Stimulated activated CD4-positive, alpha-beta T cell treated with anti-CD3 and anti-CD28 coated beads, Interleukin-12 subunit alpha, Interleukin-12 subunit beta, amount 100 ng/mL, for 24 hours (primary cell): ENCODE measurements at places on chromosomes 6 and 20.

DNA sequence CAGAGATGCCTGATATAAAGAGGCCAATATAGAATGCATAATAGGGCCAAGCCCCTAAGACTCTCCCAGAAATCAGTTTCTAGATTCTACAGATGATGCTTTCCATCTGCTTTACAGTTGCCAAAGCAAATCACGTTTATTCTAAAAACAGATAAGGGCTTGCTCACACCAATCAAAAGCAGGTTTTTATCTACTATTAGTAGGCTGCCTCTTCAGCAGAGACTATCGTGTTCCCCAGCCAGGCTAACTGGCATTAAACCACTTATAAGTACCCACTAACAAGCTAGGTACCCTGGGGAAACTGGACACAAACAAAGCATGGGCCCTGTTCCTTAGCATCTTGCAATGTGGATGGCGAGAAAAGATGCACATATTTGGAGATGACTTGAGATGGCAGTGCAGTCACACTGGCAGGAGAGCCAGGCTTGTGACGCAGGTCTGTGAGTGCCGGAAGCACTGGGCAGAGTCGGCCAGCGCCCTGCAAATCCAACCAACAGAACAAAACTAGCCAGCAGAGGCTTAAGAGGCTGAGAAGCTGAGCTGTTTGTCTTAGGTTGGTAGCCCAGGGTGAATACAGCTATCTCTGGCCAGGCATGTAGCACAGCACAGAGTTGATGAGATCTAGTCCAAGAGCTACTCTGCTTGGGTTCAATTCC, 73.4 kb downstream of the GFOD1 start:
- DNase-seq: no peak

- no peak for DNase-seq
These were observed 375.7 kb upstream of the MARCKS start for GRCh38 chr6:113481458-113481857.

DNA sequence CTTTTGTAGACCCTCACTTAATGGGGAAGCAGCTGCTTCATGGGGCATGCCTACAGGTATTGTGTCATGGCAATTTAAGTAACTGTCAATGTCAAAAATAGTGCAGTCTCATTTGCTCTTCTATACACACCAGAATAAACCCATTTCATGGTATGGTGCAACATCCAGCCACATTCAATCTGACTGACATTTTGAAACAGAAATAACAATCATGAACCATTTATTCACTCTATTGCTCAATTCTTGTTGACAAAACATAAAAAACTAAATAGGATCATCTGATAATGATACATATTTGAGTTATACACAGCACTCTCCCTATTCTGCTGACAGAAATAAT, 122.9 kb downstream of the MAP7 start:
- DNase-seq: no peak

GRCh38 chr6:127459231-127459641, at the start of gene KIAA0408:
KIAA0408 (minus strand) TSS chr6:127459389; CDS start chr6:127453981, 5,408 bp downstream.
- DNase-seq: no peak

- no peak for DNase-seq
These were observed 264.3 kb upstream of the RIMS1 start for GRCh38 chr6:71621918-71622519.

GRCh38 chr20:63695424-63696305, 787 bp upstream of the TNFRSF6B start:
- DNase-seq: no peak

- DNase-seq: no peak
These were observed 67.9 kb upstream of the GATA5 start for GRCh38 chr20:62543470-62544302.

- DNase-seq: peak; percentile 45
These were observed at the start of gene TSHZ2 for GRCh38 chr20:52972190-52972937. TSHZ2 (plus strand) TSS chr20:52972358; CDS start chr20:52973294, 936 bp downstream.

GRCh38 chr6:116450185-116450710, 10.9 kb upstream of the CALHM6 start:
- DNase-seq: no peak

- DNase-seq: no peak
These were observed 26.0 kb upstream of the CRIP3 start for GRCh38 chr6:43334466-43335095.

GRCh38 chr6:3001773-3002293, 2.1 kb downstream of the NQO2 start:
- DNase-seq: no peak

- no peak for DNase-seq
These were observed 280.6 kb upstream of the DEFB112 start for GRCh38 chr6:50330347-50330746.

DNA sequence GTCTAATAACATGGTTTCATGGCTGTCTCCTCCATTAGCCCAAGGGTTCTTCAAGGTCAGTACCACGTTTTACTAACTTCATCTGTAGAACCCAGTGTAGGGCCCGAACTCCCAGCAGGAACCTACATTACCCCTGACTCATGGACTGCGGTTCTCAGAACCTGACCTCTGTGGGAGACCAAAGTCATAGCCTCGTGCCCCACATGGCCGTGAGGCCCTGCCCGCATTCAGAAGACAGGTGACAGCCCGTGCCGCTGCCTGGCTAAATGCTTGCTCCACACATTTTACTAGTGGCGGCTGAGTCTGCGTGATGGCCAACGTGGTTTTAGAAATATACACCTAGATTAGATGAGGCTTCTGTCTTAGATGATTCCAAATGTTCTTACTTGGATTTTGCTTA, 94.9 kb downstream of the CDH4 start:
- no peak for DNase-seq

- DNase-seq: peak; percentile 85
These were observed 20.8 kb downstream of the C20orf203 start for GRCh38 chr20:32652739-32653526.

GRCh38 chr6:165762876-165763275, 99.8 kb upstream of the PDE10A start:
- no peak for DNase-seq

GRCh38 chr6:53837865-53838769, 43.3 kb downstream of the LRRC1 start:
- no peak for DNase-seq

GRCh38 chr20:52047811-52048764, 143.5 kb downstream of the ZFP64 start:
- no peak for DNase-seq

GRCh38 chr6:41578217-41579087, 32.3 kb downstream of the FOXP4 start:
- no peak for DNase-seq

DNA sequence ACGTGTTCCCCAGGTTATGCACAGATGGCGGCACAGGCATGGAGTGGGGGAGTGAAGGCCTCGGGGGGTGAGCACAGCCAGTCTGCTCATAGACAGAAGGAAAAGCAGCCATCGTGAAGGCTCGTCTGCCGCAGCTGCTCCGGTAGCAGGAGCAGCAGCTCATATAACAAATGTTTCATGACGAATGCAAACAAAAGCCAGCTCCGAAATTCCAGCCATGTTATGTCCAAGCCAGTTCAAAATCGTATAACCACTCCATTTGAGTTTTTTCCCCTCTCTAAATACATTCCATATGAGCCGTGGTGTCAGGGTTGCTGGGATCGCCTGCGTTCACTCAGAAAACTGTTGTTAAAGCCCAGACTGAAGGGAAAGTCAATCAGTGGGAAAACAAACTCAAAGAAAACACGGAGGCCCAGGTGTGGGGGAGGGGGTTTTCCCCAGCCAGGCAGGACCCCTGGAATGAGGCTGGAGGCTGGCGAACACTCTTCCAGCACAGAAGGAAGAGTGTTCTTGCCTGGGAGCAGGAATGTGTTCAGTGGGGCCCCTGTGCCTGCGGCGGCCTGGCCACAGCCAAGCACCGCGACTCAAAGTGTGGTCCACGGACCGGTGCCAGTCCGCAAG, 280.4 kb upstream of the TAB2 start:
- DNase-seq: no peak

DNA sequence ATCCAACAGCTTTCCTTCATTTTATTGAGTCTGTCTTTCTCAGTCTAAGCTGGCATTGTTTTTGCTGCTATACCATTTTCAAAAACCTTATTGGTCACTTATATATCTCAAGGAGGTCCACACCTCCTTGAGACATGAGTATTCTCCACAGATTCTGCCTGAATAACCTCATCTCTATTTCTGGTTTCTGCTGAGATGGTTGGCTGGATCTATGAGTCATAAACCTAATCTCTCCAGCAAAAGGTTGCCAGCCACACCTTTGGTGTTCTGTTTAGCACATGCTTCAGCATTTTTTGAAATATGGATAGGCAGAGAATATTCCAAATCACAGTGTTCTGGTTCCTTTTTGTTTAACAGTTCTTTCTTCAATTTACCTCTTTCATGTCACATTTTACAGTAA, 40.8 kb upstream of the TMEM244 start:
- no peak for DNase-seq

DNA sequence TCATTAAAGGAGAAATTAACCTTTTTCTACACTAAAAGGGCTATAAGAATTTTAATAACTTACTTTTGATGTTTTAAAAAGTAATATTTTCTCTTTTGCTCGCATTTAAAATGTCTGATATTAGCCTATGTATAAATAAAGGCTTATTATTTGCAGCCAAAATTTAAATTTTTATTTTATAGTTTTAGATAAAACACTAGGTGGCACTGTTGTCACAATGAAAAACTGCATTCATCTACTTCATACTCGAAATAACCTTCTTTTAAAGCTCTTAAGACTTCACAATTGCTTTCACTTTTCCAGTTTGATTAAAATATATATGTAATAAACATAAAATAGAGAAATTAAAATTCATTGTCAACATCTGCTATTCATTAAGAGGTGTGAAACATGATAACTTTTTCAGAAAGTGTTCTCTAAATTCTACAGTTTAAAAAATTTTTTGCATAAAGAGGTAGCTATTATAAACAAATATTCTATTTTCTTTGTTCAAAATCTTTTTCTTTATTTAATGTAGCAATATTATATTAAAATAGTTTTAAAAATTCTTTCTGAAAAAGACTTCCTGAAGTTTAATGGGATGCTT, 78.8 kb upstream of the DEFB112 start:
- DNase-seq: no peak

DNA sequence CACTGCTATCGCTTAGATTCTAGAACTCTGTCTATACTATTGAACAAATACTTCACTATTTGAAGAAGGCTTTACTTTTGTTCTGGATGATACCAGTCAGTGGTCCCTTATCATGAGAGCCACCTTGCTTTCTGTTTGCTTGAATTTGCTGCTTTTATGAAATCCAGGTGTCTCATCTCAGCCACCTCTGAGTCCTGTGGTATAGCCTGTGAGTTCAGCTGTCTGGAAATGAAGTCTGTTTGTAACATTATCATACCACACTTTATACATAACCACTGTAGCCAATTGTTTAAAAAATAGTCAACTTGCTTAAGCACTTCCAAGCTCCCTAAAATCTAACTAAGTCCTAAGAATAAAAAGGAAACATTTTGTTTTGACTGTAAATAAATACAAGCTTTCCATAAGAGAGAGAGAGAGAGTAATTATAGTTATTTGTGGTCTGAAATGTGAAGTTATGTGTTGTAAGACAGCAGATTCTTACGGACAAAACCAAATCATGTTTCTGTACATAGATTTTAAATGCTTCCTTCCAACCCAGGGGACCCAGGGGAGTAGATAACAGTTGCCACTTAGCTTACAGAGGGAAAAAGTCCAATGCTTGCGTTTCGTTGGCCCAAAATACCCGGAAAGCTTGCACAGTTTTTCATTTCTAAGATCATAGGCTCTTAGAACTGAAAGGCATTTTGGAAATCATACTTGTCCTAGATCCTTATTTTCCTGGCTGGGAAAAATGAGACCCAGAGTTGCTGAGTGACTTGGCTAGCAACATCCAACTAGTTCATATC, 1107.8 kb upstream of the FLRT3 start:
- DNase-seq: no peak

- no peak for DNase-seq
These were observed 281.7 kb downstream of the CDC5L start for GRCh38 chr6:44668976-44669934.

- no peak for DNase-seq
These were observed 24.8 kb upstream of the SYNDIG1 start for GRCh38 chr20:24444526-24445190.

- no peak for DNase-seq
These were observed 171.3 kb downstream of the GRM1 start for GRCh38 chr6:146200176-146200575.

GRCh38 chr6:72037006-72037405, 150.7 kb downstream of the RIMS1 start:
- DNase-seq: no peak

- no peak for DNase-seq
These were observed 98.4 kb downstream of the CDKAL1 start for GRCh38 chr6:20632696-20633095.

GRCh38 chr20:45933266-45934045, 1.0 kb upstream of the PCIF1 start:
- no peak for DNase-seq

DNA sequence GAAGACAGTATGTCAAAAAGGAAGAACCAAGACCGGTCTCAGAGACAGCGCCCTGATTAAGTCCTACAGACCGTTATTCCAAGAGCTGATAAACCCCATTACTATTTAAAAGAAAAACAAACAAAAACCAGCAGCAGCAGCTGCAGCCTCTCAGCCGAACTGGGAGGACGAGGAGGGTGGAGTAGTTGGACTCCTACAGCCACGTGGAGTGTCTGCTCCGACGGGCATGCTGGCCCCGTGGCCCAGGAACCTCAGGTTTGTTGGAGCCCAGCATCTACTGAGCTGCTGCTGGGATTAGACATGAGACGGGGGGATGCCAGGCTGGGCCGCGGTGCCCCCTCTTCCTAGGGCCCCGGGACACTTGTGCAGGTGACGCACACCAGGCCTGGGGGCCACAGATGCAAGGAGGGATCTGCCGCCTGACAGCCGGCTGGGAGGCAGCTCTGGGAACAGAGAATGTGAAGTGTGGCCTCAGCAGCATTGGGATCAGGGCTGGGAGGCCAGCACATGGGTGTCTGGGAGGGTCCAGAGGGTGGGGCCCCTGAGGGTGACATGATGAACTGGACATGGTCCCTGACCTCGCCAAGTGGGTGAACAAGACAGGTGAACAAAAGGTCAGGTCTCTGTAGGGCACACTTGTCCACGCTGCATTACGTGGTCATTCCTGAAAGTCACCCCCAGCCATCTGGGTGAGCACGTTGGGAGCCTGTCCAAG, 2.9 kb upstream of the ZBTB46 start:
- DNase-seq: no peak

DNA sequence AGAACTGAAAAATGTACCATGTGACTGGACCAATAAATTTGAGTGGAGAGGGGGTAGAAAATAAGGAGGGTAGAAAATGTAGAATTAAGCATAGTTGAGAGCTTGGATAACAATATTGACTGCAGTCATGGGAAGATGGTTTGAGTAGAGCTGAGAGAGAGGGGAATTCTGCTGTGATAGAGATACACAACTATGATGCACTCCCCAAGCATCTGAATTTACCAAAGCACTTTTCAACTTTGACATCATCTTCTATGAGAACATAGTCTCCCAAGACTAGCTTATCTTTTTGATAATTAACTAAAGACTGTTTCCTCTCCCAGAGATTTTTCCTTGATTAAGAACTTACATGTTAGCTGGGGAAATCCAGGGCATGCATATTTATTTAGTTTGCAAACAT, 103.1 kb downstream of the TNFRSF21 start:
- no peak for DNase-seq
